AG09309 (cell line): ENCODE measurements at places on chromosomes 3 and 15.

- no peak for DNase-seq
These were observed 407.1 kb upstream of the CFAP20DC start for GRCh38 chr3:59456852-59457485.

DNA sequence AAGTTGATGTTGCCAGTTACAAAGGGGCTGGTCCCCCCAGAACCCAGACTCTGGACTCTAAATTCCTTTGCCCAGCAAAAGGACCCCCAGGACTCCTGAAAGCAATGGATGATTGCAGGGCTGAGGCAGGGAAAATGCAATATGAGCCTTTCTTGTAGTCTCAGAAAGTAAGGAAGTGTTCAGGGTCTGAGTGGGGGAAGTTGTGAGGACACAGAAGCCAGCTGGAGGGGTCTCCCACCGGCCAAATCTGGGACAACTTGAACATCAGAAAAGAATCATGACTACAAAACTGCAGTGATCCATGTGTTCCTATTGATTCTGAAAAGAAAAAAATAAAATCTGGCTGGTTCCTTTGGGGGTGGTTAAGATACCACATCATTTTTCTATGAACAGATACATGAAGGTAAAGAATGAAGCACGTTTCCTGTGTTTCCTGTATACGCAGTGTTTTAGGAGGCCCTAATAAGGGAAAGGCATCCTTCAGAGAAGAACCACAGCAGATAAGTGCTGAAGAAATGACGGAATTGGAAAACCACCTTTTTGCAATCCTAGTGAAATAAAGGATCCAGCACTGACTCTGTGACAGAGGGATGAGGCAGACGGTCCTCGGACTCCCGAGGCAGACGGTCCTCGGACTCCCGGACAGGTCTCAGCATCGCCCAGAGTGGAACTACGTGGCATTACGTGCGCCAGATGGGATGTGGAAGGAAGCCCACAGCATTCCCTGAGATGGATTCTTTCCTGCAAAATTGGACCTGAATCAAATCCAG is 22.2 kb upstream of the GRIP2 start:
- no peak for DNase-seq

DNA sequence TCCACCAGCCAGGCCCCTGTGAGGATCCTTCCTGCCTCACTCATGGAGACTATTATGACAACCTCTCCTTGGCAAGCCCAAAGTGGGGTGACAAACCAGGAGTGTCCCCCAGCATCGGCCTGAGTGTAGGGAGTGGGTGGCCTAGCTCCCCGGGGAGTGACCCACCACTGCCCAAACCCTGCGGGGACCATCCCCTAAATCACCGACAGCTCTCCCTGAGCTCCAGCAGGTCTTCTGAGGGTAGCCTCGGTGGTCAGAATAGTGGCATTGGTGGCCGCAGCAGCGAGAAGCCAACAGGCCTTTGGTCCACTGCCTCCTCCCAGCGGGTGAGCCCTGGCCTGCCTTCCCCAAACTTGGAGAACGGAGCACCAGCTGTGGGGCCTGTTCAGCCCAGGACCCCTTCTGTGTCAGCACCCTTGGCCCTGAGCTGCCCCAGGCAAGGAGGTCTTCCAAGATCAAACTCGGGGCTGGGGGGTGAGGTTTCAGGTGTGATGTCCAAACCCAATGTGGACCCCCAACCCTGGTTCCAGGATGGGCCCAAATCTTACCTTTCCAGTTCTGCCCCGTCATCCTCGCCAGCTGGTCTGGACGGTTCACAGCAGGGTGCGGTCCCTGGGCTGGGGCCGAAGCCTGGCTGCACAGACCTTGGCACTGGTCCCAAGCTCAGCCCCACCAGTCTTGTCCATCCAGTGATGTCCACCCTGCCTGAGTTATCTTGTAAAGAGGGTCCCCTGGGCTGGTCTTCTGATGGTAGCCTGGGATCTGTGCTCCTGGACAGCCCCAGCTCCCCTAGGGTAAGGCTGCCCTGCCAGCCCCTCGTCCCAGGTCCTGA is 1.0 kb downstream of the LIMD1 start:
- no peak for DNase-seq

DNA sequence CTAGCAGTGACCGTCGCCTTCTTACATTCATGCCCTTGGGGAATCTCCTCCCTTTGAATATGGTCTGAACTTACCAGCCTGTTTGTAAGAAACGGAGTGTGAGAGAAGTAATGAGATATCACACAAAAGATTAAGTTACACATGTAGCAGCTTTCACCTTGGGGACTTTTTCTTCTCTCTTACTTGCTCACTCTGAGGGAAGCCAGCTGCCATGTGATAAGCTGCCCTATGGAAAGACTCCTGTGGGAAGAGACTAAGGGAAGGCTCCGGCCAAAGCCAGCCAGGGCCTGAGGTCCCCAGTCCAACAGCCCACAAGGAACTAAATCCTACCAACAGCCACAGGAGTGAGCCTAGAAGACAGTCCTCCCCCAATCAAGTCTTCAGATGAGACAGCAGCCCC is 190.4 kb upstream of the TSC22D2 start:
- no peak for DNase-seq

DNA sequence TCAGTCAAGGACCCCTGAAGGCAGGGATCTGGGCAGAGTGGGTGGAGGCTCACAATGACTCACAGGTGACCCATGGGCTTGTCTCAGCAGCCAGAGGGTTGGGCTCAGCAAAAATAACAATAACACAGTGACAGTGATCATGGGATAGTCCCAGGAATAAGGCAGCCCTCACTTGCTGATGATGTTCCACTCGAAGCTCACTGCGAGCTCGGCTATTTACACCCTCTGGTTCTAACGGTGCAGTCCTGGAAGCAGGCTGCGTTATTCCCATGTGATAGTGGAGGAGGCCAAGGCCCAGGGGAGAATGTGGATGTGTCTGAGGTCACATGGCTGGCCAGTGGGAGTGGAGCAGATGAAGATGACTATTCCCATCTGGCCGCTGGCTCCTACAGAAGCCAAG is 16.2 kb downstream of the CCDC33 start:
- no peak for DNase-seq

DNA sequence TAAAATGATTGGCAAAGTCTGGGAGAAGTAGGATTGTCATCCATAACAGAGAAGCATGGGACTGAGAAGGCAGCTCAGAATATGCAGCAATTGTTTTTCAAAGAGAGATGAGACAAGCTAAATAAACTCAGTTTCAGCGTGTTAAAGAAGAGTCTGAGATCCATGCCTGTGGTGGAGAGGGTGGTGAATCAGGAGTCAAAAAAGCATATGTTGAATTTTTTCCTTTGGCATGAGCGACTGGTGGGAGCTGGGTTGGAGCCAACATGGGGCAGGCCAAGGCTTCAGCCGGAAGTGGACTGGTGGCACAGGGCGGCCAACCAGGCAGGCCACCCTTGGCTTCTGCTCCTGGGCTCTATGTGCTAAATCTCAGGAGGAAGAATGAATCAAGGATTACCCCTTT is 102.0 kb downstream of the SST start:
- DNase-seq: no peak

DNA sequence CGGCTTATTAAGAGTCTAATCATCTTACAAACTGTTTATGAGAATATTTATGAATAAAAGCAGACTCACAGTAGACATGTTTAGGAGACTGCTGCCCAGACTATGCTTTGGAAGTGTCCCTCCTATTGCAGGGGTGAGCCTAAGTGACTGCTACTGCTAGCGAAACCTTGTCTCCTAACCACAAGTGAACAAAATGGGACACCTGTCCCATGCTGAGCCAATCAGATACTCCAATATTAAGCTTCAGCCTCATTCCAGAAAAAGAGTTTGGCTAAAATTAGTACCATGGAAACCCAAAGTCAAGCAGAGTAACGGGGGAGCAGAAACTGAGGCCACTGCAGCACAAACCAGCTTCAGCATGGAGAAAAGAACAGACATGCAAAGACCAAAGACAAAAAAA is 4.6 kb downstream of the DENND6A start:
- no peak for DNase-seq

GRCh38 chr3:139534992-139535879 is 4.3 kb downstream of the RBP1 start:
- no peak for DNase-seq

DNA sequence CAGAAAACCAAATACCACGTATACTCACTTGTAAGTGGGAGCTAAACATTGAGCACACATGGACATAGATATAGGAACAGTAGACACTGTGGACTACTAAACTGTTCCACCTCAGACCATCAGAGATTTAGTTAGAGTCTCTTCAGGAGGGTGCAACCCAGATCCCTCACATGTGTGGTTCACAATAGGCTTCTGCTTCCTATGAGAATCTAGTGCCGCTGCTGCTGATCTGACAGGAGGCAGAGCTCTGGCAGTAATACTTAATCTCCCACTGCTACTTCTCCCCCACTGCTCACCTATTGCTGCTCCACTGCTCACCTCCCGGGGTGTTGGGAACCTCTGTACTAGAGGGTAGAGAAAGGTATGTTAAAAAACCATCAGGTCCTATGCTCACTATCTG is 533.3 kb downstream of the NSUN3 start:
- no peak for DNase-seq

- DNase-seq: no peak
These were observed 40.3 kb downstream of the POLR2M start for GRCh38 chr15:57746786-57747185.

GRCh38 chr3:107919239-107919638 is 171.6 kb downstream of the CD47 start:
- no peak for DNase-seq
